ENCODE measurements at places on chromosomes 4 and X.

GRCh38 chr4:154137320-154137905, 348.5 kb upstream of the SFRP2 start:
- no peak for DNase-seq

DNA sequence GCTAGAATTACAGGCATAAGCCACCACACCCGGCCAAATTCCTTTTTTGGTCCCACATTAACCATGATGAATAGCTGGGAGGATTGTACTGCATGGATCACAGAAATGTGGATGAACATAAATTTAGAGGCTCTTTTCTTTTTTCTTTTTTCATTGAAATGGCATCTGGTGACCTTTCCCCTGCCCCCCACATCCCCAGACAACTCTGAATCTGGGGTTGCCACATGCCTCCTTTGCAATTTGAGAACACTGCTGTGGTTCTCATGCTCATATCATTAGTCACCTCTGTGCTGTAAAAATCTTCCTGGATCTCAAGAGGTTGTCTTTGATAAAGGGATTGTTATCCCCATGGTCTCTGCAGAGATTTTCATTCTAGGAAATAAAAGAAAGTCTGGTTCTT, 22.8 kb upstream of the FMR1NB start:
- no peak for DNase-seq

GRCh38 chr4:102301167-102301566, 44.1 kb downstream of the SLC39A8 start:
- DNase-seq, result no peak

DNA sequence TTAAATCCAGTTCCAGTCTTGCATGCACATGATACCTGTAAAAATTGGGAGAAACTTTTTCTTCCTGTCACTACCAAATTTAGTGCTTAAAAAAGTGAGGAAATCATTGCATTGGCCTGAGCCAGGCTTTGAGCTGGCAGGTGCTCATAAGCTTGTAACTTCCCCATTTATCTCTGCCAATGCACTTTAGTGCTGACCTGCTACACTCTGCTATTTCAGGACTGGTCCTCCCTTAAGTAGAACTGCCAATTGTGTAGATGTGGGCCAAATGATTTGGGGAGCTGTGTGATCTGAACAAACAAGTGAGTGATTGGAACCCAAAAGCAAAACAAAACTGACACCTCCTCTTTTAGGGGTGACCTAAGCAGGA, 51.8 kb downstream of the ZNF827 start:
- no peak for DNase-seq

GRCh38 chrX:37879692-37880091, 32.3 kb upstream of the DYNLT3 start:
- DNase-seq, result no peak

GRCh38 chr4:36290641-36291040, 9.2 kb downstream of the DTHD1 start:
- DNase-seq, result no peak

- no peak for DNase-seq
Measured at GRCh38 chr4:81606166-81606565, 134.5 kb upstream of the RASGEF1B start.

- no peak for DNase-seq
Measured at GRCh38 chr4:25172961-25173915, 13.0 kb upstream of the SEPSECS start.

- no peak for DNase-seq
Measured at GRCh38 chr4:110236324-110236723, 37.9 kb upstream of the ELOVL6 start.

GRCh38 chrX:21412883-21413282, 38.7 kb downstream of the CNKSR2 start:
- DNase-seq, result no peak

DNA sequence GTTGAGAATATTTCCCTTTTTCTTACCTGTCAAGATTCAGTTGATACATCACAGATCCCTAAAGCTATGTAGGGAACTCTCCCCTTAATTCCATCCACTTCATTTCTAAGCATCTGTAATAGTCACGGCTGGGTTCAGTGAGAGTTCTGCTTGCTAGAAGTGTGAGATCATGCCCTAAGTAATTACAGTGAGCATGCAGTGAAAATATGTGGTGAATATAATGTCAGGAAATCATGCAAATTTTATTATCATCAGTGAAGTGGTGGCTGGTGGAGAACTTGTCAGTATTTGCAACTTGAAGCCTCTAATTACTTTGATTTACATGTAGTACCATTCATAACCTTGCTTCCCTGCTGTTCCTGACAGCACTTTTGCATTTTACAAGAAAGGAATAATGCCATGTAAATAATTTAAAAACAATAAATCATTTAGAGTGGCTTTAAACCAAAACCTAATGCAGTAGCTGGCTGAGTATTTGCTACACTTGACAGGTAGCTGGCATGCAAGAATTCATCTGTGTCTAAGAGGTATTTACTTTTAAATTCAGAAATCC, 28.3 kb upstream of the CFAP299 start:
- DNase-seq, result no peak

- DNase-seq, result no peak
Measured at GRCh38 chr4:96293806-96294205, 453.9 kb downstream of the PDHA2 start.

DNA sequence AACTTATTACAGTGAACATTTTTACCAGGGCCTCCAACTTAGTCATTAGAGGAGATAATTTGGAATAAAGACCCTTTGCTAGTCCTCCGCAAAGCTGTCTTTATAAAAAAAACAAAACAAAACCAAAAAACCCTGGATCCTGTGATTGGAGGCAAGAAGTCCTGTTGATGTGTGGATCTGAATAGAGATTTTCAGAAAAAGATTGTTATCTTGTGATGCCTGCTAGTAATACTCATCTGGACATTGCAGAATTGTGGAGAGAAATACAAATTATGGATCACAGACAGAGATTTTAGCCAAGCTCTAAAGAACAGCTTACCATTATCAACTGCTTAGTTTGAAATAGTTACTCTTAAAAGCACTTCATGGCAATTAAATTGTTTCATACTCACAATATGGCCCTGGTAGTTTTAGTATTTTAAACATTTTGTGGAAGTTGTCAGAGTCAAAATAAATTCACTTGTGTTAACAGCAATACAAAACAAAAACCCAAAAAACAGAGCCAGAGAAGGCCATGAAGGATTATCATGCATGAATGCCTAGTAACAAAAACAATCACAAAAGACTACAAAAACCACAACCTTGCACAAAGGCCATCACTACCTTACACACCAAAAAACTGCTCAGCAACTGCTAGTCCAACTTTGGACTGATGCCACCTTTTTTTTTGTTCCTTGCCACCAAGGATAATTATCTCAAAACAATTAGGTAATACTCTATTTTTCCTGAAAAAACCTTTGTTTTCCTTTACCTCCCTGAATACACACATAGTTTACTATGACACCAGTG, 514.5 kb upstream of the SLIT2 start:
- DNase-seq, result no peak

- no peak for DNase-seq
Measured at GRCh38 chrX:42290608-42291007, 367.3 kb upstream of the CASK start.

DNA sequence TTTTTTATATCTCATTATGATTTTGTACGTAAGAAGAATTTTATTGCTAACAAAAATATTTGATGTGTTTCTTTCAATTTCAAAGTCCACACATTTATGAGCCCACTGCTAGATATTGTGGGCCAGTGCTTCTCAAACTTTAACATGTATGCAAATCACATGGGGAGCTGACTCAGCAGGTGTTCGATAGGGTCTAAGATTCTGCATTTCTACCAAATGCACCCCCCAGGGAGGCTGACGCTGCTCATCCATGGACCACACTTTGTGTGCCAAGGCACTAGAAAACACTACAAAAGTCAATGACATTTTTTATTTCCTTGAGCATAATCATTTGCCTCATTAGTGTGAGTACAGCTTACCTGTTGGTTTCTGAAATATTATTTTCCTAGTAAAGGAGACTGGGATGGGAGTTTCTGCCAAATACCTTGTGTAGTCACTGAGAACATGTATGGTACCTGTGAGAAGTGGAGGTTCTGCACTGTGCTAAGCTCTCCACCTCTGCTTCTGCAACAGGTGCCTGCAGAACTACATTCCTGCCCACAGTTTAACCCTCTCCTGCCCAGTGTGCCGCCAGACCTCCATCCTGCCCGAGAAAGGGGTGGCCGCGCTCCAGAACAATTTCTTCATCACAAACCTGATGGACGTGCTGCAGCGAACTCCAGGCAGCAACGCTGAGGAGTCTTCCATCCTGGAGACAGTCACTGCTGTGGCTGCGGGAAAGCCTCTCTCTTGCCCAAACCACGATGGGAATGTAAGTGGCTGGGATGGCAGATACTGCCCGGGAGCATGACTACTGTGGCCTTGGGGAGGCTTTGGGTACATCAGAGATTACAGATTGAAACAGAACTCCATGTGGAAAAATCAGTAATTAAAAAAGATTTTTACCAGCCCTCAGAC, 68.9 kb upstream of the MND1 start:
- no peak for DNase-seq

DNA sequence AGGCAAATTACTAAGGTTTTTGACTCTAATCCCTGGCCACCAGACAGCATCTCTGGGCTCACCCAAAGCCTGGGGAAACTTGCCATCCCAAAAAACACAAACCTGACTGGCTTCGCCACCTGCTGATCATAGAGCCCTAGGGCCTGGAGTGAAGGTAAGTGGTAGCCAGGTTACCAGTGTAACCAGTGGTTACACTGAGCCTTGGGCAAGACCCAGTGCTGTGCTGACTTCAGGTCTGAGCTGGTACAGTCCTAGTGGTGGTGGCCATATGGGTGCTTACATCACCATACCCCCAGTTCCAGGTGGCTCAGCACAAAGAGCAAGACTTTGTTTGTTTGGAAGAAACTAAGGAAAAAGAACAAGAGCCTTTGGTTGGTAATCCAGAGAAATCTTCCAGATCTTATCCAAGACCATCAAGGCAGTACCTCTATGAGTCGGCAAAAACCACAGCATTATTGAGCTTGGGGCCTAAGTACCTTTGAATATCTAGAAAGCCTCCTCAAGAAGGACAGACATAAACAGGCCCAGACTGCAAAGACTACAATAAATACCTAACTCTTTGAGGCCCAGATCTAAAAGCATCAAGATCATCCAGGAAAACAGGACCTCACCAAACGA, 13.7 kb downstream of the MED14 start:
- no peak for DNase-seq

DNA sequence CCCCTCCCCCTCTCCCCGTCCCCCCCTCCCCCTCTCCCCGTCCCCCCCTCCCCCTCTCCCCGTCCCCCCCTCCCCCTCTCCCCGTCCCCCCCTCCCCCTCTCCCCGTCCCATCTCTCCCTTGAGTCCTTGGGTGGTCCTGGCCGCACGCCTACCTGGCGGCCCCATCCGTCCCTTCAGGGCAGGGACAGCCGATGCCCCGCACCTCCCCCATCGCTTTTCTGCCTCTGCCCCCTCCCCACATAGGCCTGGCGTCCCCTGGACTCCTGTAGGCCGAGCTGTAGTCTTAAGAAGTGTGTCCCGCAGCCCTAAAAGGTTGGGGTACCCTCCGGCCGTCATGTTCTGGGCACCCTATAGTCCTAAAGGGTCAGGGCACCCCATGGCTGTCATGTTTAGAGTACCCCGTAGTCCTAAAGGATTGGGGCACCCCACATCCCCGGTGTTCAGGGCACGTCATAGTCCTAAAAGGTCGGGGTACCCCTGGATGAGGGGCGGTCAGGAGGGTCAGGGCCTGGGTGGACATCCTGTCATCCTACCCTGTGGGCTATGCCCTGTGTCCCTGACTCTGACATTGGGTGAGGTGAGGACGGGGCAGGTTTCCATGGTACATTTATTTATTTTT, 10.8 kb upstream of the GTPBP6 start:
- no peak for DNase-seq

DNA sequence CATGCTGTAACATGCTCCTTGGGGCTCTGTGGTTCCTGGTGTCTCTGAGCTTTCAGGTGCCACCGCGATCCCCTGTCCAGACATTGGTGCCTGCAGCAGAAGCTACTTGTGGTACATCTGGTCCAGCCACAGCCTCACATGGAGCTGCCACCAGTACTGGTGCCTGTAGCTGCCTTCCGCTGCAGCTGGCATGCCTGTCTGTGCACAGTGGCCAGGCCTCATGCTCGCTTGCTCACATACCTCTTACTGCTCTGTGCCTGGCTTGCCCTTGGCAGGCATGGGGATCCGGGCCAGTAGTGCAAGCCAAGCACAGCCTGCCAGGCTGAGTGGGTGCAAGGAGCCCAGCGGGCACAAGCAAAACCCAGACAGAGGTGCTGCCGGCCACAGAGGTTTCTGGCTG, 618.6 kb downstream of the DMD start:
- DNase-seq, result no peak

DNA sequence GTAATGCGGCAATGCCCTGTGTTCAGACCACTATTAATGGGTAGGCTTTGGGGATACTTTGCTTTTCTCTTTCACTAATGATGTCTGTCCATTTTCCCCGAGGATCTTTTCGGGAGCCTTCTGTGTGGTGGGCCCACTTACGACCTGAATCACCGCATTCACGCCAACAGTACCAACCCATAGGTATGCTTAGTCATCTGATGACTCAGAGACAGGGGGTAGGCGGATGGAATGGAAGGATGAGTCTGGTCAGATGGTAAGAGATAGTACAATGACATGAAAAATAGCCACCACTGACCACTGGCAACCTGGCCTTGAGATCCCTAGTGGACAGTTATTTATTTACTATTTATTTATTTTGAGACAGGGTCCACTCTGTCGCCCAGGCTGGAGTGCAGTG, 76.0 kb upstream of the DHRSX start:
- DNase-seq, result no peak

DNA sequence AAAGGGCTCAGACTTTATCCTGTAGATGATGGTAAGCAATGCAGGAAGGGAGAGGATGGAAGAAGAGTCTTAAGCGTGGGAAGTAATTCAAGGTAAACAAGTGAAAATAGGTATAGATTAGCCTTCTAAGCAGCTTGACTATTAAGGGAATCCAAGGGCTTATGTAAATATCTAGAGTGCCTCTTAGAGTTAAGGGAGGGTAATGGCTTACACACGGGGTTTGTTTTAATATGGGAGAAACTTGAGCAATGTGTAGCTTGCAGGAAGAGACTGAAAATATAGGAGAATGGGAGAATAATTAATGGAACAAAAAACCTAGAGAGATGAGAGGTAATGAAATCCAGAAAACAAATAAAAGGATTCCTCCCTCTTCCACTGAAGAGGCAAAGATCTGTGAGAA, 12.8 kb upstream of the SAP30 start:
- DNase-seq, result no peak

DNA sequence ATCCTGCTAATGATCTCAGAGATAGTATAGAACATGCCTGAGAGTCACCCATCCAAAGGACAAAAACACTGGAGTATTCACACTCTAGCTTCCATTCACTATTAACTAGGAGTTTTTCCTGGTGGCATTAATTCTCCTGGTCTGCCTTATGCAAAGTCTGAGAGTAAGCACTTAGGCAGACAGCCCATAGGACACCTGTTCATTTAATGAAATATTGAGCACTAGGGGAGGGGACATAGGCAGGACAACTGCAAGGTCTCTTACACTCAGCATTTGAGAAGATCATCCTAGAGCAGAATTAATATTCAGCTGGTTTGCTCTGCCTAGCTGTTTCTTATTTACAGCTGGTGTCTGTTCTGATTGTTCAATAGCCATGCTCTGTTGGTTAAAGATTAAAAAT, 508.5 kb downstream of the CENPC start:
- DNase-seq, result no peak

GRCh38 chr4:182930889-182931288, 13.7 kb upstream of the DCTD start:
- DNase-seq, result no peak

GRCh38 chr4:76657443-76657842, 222.4 kb downstream of the SHROOM3 start:
- DNase-seq, result no peak

GRCh38 chrX:148865277-148866210, 365.1 kb downstream of the AFF2 start:
- no peak for DNase-seq

GRCh38 chr4:113747949-113748348, 13.6 kb downstream of the CAMK2D start:
- DNase-seq, result no peak
